ENCODE measurements at places on chromosomes 1 and 21.
A peak's percentile ranks its signal among the peaks of the same experiment; 100 is the strongest.

- no peak for DNase-seq
Observed at GRCh38 chr1:1112237-1112985, 3.5 kb downstream of the C1orf159 start.

DNA sequence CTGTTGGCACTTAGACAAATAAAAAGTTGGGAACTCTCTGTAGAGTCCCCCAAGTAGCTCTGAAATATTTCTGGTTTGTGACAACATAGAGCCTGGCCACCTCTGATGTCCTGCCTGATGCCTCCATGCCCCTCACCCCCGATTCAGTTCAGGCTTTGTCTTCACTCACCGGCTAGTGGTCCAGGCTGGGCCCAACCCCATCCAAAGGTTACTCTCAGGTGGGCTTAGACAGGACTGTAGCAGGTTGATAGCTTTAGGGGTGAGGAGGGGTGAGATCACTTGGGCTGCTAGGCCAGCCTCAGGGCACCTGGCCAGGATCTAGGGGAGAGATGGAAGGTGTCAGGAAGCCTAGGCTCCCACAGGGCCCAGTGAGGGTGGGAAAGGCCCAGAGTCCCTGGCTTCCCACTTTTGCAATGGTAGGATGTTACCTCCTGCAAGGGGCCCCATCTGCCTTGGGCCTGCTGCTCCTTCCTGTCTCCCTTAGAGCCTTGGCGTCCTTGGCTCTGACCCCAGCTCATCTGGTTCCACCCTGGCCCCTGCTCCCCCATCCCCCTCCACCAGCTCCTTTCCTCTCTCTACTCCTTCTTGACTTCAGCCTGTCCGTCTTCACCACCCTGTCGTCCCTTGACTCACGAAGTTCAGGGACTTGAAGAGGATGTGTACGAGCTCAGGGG is 6.7 kb downstream of the EPS8L3 start:
- no peak for DNase-seq

GRCh38 chr1:232635778-232636356 is 5.9 kb upstream of the SIPA1L2 start:
- peak; percentile 51 for DNase-seq

DNA sequence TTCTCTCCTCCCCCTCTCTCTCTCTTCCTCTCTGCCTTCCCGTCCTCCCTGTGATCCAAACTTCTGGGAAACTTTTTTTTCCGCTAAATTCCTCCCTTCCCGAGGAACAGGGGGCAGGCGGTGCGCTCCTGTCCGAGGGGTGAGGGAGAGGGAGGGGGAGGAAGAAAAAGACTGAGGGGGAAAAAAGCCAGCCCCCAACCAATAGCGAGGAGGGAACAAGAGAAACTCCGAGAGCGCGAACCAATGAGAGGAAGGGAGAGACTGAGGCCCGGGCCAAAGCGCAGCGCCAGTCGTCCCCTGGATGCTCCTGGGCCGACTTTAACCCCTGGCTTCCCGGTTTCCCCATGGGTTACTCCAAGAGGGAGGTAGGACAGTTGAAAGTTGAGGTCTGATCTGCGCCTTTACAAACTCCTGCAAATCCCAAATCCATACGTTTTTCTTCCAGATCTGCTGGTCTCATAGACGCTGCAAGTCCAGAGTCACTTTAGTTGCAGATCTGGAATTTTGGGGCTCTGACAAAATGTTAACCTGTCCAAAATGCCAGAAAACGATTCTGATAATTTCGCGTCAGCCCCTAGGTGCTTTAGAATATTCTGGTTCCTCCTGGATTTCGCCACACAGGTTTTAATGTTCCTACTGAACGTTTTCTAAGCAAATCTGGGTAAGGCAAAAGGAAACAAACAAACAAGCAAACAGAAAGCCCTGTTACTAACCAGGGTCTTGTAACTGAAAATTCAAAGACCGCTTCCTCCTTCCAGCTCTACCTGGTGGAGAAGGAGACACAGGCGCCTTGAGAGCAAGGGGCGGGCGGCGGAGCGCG is at the start of gene TBX15:
TBX15 (minus strand) TSS at position 158 of the 820 bp plus-strand sequence. CDS start 548 bp downstream, outside the sequence.
- DNase-seq, result no peak

GRCh38 chr1:154783976-154784375 is 86.1 kb downstream of the KCNN3 start:
- DNase-seq, result no peak

GRCh38 chr1:87683196-87683956 is 354.7 kb downstream of the LMO4 start:
- no peak for DNase-seq

DNA sequence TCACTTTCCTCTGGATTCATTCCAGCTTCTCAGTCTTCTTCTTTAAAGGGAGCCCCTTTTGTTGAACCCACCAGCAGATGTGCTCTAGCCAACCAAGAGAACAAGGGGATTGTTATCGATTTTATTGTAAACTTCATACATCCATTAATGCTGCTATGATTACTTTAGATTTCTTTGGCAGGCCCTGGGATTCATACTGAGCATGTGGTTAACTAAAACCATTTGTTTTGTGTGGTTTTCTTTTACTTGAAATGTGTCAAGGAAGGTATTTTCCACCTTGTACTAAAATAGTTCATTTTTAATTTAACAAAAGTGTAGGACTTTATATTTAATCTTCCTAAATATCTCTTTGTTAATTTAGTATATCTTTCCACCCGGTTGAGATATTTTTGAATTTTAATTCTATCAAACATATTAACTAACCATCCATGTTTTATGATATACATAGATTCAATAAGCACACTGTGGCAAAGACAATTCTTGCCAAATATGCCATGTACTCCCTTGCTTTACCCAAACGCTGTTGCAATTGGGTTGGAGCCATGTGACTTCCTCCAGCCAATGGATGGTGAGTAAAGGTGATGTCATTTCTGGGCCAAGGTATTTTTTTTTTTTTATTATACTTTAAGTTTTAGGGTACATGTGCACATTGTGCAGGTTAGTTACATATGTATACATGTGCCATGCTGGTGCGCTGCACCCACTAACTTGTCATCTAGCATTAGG is 74.2 kb upstream of the LRRC8D start:
- DNase-seq, result no peak

DNA sequence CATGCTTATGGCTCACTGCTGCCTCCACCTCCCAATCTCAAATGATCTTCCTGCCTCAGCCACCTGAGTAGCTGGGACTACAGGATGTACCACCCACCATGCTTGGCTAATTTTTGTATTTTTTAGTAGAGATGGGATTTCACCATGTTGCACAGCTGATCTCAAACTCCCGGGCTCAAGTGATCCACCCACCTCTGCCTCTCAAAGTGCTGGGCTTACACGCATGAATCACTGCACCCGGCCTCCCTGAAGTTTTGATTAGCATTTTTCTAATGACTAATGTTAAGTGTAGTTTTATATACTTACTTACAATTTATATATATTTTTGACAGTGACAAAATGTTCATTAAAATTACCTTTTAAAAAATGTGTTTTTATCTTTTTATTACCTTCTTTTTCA is 41.1 kb downstream of the ZNF678 start:
- DNase-seq, result no peak

DNA sequence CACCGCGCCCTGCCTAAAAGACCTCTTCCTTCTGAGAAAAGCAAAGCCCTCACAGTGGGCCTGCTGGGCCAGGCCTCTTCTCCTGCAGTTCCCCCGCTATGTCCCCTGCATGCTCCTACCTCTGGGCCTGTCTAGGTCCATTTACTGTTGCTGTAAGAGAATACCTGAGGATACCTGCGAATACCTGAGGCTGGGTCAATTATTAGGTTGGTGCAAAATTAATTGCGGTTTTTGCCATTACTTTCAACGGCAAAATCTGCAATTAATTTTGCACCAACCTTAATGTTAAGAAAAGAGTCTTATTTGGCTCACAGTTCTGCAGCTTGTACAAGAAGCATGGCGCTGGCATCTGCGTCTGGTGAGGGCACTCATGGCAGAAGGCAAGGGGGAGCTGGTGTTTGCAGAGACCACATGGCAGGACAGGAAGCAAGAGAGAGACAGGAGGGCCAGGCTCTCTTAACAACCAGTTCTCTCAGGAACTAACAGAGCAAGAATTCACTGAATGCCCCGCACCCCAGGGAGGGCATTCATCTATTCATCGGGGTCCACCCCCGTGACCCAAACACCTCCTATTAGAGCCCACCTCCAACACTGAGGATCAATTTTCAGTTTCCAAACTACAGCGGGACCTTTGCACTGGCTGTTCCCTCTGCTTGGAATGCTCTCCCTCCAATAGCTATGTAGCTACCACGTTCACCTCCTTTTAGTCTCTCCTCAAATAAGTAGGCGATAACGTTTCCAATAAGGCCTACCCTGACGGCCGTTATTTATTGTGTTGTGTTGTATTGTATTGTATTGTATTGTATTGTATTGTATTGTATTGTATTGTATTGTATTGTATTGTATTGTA is 9.6 kb upstream of the UTS2 start:
- DNase-seq, result no peak

DNA sequence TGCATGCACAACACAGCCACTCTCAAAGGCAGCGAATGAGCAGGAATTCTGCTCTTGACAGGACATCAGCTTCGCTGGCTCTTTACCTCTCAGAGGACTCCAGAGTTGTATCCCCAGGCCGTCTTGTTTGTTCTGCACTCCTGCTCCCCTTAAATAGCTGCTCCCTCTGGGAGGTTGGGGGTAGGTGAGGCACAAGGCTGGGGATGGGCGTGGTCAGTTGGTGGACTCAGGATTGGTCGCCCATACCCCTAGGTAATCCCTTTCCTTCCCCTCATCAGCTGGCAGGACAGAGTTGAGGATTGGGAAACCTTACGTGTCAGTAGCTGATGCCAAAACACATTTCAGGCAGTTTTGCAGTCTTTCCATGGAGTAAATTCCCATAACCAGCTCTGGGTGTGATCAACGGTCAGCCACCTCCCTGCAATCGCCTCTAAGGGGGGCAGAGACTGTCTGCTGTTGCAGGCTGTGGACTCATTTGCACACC is at the start of gene PLA2G2A:
PLA2G2A (minus strand) TSS at position 125 of the 484 bp plus-strand sequence. CDS start 845 bp downstream, outside the sequence.
- no peak for DNase-seq

DNA sequence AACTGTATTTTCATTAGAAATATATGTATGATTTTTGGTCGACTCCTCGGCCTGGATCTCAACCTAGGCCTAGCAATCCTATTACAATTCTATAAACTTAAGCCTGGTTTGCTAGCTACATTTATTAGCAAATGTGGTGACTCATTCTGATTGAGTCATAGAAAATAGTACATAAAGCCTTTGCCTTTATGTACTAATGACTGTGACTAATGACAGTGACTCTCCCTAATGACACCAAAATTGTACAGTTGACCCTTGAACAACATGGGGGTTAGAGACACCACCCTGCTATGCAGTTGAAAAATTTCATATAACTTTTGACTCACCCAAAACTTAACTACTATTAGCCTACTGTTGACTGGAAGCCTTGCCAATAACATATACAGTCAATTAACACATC is 78.9 kb downstream of the CLEC20A start:
- DNase-seq, result peak; percentile 57

DNA sequence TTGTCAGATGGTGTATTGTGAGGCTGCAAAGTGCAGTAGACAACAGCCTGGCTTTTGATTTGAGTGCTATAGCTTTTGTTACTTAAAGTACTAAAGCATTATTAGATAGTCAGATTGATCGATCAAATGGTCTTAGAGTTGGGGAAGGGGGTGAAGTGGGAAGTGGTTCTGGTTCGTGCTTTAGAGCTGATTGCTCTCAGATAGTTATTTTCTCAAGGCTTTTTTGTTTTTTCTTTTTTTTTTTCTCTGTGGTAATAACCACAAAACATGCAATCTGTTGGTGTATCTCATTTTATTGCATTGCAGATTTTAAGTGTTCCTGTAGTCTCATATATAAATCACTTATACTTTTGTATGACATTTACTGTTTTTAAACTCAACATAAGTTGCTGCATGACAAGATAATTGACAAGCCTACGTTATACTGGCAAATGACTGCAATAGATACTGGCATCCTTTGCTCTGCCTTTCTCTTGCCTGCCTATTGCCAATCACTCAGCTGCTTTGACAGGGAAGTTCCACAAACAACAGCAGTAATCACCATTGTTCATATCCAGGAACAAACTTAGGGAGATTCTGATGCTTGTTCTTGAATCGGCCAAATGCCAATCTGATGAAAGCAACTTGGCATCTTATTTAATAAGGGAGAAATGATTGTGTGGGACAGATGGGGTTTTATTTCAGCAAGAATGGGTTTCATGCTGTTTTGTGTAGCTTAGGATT is 125.0 kb upstream of the B3GALT2 start:
- no peak for DNase-seq

DNA sequence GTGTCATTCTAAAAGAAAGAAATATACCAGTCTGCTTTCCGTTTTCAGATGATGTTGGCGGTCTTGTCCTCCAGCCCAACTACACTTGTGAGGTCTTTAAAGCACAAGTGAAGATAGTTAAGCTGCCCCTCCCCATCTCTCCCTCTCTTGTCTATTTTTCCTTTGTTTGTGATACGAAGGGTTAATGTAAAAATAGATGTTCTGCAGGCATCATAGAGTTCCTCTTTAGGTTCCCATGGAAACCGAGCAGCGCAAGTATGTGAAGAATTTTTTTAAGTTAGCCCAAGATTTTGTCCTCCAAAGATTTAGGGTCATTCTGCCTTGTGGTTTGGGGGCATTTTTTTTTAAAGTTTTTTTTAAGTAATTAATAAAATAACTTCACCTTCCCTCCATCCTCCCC is 232.4 kb upstream of the AJAP1 start:
- no peak for DNase-seq

DNA sequence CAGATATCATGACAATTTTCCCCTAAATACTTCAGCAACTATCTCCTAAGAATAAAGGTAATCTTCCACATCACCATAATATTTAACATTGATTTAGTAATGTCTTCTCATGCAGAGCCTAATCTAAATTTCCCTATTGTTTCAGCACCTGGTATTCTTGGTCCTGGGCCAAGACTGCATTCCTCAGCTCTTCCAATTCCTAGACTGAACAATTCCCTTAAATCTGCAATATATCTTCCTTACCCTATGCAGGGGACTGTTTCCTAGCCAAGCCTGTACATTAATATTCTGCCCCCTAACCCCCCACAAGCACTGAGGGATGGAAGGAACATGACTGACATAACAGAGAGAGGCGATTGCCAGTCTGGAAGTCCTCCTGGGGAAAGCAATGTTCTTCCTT is 28.7 kb upstream of the DISP1 start:
- no peak for DNase-seq

GRCh38 chr1:59971464-59971911 is 44.9 kb upstream of the CYP2J2 start:
- DNase-seq, result peak; percentile 63

DNA sequence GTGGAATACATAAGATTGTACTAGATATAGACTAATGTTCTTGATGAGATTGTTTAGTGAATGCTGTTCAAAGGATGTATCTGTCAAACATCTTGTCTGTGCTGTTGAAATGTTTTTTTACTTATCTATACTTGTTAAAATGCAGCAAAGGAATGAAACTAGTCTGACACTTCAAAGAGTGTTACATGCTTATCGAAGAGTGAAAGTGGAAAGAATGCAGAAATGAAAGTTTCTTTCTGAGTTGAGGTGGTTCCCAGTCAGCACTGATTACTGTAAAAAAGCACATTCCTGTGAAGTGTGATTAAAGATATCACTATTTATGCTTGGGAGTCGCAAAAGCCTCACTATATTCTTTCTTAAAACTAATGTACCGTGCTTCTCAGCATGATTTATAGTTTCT is 1225.2 kb downstream of the NCAM2 start:
- DNase-seq, result no peak

- peak; percentile 65 for DNase-seq
Observed at GRCh38 chr21:37365517-37366481, 774 bp upstream of the DYRK1A start.

Measured in fibroblast of gingiva (primary cell).